Kidney (tissue), 22 donors: ENCODE measurements at places on chromosomes 5 and 9.

DNA sequence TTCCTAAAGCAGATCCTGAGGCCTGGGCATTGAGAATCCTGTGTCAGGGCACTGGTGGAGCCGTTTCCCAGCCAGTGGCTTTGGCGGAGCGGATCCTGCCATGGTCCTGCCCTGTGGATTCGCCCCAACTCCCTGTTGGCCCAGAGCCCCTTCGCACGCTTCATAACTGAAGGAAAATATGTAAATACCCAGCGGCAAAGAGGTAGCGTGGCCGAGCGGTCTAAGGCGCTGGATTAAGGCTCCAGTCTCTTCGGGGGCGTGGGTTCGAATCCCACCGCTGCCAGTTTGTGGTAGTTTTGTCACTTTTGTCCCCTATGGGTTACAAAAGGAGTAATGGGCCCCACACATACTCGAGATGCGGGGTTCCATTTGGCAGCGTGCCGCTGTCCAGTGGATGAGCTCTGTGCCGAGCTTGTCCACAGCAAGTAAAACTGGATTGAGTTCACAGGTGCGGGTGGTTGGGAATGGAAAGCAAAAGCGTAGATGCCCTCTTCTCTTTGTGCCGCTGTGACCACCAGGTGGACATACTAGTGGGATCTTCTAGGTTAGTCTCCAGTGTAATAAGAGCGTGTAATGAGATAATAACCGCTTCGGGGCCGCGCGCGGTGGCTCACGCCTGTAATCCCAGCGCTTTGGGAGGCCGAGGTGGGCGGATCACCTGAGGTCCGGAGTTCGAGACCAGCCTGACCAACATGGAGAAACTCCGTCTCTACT lies 17.3 kb downstream of the TRIM7 start:
- peak; percentile 88 for DNase-seq

GRCh38 chr9:126991183-126991582 lies 76.6 kb downstream of the RALGPS1 start:
- no peak for DNase-seq

DNA sequence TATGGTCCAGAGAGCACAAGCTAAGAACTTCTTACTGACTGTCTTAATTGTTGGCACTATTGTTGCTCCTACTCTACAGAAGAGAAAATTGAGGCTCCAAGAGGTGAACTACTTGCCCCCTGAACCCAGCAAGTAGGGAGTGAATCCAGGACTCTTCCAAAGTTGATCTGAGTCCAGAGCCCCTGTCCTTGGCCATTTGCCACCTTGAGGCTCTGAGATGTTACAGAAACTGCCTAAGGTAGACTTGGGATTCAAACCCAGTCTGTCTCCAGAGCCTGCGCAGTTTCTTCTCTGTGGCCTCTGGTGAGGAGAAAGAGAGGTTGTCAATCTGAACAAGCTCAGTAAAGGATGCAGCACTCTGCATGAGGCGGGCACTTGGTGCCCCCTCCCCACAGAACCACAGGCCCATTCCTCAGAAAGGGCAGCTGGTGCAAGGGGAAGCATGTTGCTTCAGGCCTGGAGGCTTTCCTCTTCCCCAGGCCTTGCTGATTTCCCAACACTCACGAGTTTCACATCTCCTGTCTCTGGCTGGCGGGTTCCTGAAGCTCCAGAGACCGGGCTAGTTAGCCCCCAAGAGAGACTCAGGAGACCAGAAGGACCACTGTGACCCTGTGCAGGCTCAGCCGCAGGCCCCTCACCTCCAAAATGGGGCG lies 2.9 kb upstream of the LCP2 start:
- DNase-seq, result no peak

DNA sequence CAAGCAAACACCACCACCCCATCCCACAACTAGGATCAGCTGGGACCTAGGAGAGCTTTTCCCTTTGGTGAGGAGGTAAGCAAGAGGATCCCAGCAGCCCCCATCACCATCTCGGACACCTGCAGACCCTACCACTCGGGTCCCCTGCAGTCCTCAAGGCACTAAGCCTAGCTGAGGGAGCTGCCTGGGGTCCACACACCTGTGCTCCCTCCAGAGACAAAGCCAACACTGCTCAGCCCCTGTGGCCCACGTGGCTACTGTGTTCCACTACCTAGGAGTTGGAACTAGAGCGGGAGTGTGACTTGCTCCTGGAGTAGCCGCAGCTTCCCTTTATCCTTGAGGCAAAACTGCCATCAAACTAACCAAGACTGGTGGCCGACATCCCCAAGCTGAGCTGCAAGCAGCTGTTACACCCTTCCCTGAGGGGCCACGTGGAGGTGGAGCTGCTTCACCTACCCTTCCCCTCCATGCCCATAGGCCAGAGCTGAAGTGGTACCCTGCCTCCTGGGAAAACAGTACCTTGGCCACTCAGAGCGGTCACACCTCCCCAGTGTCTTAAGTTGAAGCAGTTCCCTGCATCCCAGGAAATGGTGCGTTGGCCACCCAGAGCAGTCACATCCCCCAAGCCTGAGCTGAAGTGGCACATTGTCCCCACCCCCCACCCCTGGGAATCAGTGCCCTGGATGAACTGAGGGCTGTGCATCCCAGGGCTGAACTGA lies 205.5 kb downstream of the CACNA1B start:
- no peak for DNase-seq

DNA sequence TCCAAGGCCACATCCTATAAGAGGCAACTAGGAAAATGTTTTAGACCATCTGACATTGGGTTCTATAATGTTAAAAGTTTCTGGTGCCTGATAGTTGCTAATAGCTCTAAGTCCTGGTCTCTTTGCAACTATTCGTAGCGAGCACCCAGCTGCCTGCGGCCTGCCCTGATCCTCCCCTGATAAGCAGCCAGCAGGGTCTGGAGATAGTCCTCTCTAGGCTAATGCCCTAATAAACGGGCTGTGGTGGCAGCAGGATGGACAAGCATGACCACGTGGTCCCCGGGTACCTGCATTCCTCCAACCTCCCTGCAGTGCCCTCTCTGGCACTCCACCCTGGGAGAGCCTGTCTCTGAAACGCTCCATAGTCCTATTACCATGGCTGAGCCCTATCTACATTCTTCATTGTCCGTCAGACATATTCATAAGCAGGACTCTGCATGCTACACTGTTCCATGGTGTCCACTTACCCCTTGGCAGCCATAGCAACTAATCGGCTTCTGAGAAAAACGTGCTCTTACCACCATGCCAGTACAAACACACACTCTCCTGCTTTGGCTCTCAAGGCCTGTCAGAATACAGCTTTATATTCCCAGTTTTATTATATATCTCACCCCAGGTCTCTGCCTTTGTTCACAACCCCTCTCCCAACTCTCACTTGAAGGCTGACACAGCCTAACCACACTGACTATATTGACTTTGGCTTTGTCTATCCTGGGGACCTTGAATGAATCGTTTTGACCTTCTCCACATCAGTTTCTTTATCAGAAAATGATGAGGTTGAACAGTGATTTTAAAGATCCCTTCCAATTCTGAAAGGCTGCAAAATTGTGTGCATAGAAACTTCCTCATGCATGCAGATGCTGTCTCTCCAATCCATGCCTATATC lies 49.9 kb upstream of the DAPK1 start:
- no peak for DNase-seq

- no peak for DNase-seq
Observed at GRCh38 chr5:95317085-95317484, 32.2 kb upstream of the MCTP1 start.

DNA sequence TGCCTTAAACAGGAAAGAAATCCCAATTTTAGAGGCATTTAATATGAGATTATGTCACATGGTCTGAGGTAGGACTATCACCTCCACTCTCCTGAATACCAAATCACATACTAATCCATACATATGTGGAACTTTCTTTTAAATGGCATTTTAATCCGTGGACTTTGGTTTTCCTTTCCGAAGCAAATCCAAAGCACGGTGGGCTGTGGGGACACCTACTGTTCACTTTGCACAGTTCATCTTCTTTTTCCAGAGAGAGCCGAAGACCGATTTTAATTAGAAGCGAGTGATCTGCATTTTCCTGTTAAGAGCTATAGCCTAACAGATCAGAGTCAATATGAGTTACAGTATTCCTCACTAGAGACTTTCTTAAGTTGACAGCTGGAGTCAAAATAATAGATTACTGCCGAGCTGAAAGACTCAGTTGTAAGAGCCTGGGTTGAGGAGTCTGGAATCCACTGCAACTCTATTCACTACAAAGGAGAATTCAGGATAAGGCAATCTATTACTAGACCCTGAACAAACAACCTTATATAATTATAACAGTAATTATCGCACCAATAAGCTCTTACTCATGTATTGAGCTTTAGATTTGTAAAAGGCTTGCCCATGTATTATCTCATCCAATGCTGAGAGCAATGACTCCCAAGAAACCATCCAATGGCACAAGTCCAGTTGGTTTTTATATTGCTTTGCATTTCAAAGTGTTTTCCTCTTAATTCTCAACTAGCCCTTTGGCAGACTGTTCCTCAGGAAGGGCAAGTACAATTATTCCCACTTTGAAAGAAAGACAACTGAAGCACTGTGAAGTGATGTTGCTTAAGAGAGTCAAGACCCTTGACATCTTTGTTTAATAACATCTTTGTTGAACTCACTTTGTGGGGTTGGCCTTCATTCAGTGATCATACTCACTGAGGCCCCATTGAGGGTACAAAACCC lies 144.7 kb downstream of the TRPM6 start:
- DNase-seq, result peak; percentile 17

DNA sequence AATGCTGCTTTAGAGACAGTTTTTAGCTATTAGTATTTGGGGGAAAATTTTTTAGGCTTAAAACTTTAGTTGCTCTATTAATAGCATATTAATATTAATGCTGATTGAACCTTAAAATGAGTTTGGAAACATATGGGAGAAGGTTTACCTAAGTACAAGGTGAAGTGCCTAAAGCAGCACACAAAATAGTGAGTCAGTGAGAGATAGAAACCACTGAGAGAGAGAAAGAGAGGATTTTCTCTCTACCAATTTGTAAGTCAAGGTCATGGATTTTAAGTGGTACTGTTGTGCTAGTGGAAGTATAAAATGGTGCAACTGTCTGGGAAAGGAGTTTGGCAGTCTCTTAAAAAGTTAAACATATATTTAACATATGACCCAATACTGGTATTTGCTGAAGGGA lies 64.9 kb downstream of the MARCHF3 start:
- DNase-seq, result no peak

- DNase-seq, result peak; percentile 73
Observed at GRCh38 chr5:119355685-119356611, at the start of gene TNFAIP8. Gene TNFAIP8 (plus strand): TSS chr5:119356019. CDS start chr5:119356091, 72 bp downstream.

DNA sequence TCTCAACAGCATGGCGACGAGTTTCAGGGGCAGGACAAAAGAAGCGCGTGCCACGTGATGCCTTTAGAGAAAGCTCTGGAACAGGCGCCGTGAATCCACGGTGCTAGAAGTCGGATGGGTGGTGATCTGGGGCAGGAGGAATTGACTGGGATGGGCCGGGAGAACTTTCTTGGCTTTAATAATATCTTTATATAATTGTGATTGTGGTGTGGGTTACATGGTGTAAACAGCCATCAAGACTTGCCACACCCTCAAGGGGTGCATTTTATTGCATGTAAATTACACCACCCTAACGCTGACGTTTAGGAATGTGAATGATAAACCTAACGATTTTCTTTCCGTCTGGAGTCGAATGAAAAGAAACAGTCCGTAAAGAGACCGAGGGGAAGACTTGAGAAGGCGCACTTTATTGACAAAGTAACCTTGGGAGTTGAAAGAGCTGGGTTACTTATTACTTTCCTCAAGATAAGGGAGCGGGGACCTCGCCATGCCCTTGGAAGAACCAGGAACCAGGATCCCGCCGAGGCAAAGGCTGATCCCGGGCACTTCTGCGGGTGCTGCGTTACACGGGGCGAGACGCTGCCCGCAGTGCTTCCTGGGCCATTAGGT lies 8.5 kb downstream of the NRARP start:
- DNase-seq, result peak; percentile 44

DNA sequence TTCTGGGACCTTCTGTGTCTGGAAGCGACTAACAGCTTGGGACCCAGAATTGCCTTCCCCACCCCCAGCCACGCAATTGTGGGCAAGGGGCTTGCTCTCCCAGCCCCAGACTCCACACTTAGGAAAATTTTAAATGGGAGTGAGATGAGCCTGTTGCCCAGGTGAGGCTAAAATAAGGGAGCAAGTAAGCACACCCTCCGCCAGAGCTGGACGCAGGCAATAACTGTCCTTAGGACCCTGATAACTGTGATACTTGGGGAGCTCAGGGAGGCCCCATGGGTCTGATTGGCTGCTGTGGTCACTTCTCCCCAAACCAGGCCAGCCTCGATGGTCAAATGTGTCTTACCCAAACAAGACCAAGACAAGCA lies 13.3 kb downstream of the ABO start:
- DNase-seq, result no peak
